ENCODE measurements at places on chromosomes 13 and 19. TPM values are rescaled to one million over a fixed set of nuclear protein-coding genes. Genes with fewer than 3 reads are reported as not detected.

- no peak for DNase-seq
Observed at GRCh38 chr19:17035842-17036424, 9.3 kb upstream of the CPAMD8 start.

PRSS57 gene
- total RNA-seq = not detected

GRCh38 chr13:109384491-109385241 lies 401.7 kb downstream of the IRS2 start:
- DNase-seq = peak; percentile 76

GJB2 gene
- total RNA-seq = not detected

CRX gene
- total RNA-seq = not detected

DNA sequence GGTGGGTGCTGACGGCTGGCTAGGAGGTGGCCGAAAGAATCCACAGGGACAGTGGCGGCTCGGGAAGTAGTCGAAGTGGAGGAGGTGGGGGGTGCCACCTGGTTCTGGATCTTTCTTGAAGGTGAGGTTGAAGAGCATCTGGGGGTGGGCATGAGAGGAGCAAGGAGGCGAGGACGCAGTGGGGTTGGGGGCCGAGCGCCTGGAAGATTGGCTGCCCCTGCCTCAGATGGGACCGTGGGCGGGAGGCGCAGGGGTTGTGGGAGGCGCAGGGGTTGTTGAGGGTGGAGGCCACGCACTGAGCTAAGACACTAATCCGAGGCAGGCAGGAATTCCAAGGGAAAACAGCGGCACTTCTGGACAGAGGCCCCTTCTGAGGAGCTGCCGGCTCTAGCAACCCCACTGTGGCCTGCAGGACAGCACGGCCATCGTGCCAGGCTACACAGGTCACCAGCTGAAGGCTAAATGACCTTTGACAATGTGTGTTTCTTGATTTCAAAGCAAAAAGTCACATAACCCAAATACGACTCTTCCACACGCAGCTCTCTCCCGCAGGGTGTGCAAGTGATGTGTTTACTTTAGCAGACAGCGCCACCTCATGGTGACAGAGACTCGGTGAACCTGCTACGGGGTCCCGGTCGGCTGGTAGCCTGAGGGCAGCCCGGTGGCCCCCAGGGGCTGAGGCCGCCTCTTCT lies 44.1 kb upstream of the RANBP3 start:
- peak; percentile 46 for DNase-seq

GRCh38 chr19:42989851-42990250 lies 36.4 kb downstream of the PSG11 start:
- no peak for DNase-seq

CEACAM1 gene
- total RNA-seq = not detected

VAV1 gene
- not detected for total RNA-seq

- no peak for DNase-seq
Observed at GRCh38 chr13:51298812-51299211, 40.7 kb upstream of the SERPINE3 start.

DNA sequence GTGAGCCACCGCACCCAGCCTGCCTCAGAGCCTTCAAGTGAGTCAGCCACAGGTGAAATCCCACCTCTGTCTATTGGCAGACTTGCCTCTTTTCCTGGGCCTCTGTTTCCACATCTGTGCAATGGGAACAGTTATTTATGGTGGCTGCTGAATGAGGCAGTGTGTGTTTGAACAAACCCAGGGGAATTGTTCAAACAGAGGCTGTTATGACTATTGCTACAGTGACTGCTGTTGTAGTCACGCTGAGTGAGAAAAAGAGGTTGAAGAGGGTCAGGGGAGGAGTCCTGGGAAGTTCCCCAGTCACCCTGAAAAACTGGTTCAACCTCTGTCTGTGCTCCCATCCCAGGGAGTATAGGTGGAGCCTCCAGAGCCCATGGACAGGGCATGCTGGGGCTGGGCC lies at the start of gene CEACAM19:
Gene CEACAM19 (plus strand): TSS at position 83 of the 400 bp plus-strand sequence. CDS start 450 bp downstream, outside the sequence.
- no peak for DNase-seq

GRCh38 chr13:103033999-103034398 lies 32.2 kb downstream of the SLC10A2 start:
- no peak for DNase-seq

- no peak for DNase-seq
Observed at GRCh38 chr19:55253842-55254624, 4.8 kb downstream of the PPP6R1 start.

SELENOV gene
- total RNA-seq = not detected

RABAC1 gene
- total RNA-seq = 259 TPM

- no peak for DNase-seq
Observed at GRCh38 chr19:48127561-48127960, 16.9 kb upstream of the PLA2G4C start.

DNA sequence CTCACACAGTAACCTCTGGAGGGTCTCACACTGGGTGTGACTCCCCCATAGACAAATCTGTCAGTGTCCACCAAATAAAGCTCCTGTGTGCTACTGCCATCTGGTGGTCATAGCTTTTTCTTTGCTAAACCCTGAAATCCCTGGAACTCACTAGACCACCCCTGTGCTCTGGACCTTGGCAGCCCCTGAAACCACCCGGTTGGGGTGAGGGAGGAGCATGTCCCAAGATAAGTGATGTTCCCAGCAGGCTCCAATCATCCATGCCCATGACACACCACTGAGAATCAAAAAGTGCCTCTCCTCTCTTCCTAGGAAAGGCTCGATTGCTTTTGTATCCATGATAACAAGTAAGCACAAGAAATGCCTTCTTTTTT lies 6.5 kb upstream of the HSD17B14 start:
- DNase-seq = peak; percentile 47

GRCh38 chr19:11451871-11452619 lies 16.6 kb downstream of the PRKCSH start:
- no peak for DNase-seq

- DNase-seq = no peak
Observed at GRCh38 chr13:113939129-113939943, 34.5 kb downstream of the C13orf46 start.

- DNase-seq = no peak
Observed at GRCh38 chr13:32297206-32297605, 18.0 kb downstream of the ZAR1L start.

DNA sequence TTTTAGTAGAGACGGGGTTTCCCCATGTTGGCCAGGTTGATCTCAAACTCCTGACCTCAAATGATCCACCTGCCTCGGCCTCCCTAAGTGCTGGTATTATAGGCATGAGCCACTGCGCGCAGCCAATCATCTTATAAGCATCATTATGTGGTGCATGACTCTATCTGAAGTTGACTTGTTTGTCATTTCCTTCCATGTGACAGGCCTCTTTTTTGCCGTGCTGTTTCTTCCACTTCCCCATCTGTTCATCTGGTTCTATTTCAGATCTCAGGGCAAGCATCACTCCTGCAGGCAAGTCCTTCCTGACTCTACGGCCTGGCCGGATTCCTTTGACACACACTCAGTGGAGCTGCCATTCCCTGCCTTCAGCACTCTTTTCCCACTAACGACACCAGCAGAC lies 15.2 kb downstream of the COL5A3 start:
- no peak for DNase-seq

- no peak for DNase-seq
Observed at GRCh38 chr13:27559719-27560118, 60.6 kb downstream of the LNX2 start.

SCGB2B2 gene
- total RNA-seq = not detected

GRCh38 chr19:17680230-17680722 lies 7.9 kb downstream of the UNC13A start:
- DNase-seq = peak; percentile 86

- DNase-seq = no peak
Observed at GRCh38 chr19:53057904-53058580, 13.5 kb downstream of the ERVV-2 start.

- peak; percentile 10 for DNase-seq
Observed at GRCh38 chr13:97849305-97849704, 104.2 kb upstream of the IPO5 start.

- no peak for DNase-seq
Observed at GRCh38 chr13:96984051-96984508, 10.2 kb downstream of the OXGR1 start.

- DNase-seq = no peak
Observed at GRCh38 chr13:36360903-36361302, 14.7 kb upstream of the SPART start.

GRCh38 chr13:113421673-113422270 lies 31.5 kb downstream of the ADPRHL1 start:
- DNase-seq = no peak

RPL18 gene
- 1,513 TPM for total RNA-seq

DNA sequence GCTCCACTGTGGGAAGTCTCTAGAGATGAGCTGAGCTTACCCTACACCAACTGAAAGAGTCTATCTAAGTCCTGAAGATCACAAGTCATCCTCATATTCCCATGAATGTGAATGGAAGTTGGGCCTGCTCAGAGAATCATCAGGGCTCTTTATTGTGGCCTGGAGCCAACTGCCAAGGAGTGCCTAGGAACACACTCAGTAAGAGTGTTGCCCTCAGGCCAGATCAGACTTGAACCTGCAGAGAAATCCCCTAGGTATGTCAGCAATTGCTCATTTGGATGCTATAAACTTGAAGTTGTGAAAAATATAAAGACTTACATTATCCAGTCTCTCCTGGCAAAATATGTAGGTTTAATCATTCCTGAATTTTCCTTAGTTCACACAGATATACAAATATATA lies 1070.2 kb downstream of the EFNB2 start:
- DNase-seq = no peak

GRCh38 chr13:111123649-111124048 lies 8.5 kb downstream of the ARHGEF7 start:
- no peak for DNase-seq

- DNase-seq = no peak
Observed at GRCh38 chr19:45786533-45786894, 4.2 kb upstream of the DMPK start.

GRCh38 chr13:105491345-105491744 lies 1044.1 kb downstream of the EFNB2 start:
- DNase-seq = no peak

ADGRE3 gene
- total RNA-seq = not detected

DNA sequence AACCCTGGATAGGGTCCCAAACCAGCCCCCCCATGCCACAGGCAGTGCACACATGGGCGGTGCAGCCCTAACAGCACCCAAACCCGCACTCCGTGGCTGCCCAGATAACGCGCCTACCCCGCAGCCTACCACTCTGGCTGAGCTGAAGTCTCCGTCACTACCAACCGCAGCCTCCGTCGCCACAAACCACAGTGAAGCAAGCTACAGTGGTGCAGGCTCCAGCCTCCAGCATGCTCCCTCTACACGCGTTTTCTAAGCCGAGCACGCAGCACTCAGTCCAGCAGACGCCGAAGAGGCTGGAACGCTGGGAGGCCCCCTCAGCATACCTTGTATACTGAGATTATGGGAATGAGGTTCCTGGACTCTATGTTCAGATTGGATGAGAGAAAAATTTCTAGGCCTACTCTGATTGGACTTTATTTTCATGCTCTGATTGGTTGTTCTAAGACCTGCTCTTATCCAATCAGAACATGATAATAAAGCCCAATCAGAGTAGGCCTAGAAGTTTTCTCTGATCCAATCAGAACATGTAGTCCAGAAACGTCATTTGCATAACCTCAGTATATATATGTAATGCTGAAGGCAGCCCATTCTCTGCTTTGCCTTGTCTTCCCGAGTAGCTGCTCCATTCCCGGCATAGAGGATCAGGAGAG lies 56.7 kb upstream of the C1QTNF9B start:
- no peak for DNase-seq

DNA sequence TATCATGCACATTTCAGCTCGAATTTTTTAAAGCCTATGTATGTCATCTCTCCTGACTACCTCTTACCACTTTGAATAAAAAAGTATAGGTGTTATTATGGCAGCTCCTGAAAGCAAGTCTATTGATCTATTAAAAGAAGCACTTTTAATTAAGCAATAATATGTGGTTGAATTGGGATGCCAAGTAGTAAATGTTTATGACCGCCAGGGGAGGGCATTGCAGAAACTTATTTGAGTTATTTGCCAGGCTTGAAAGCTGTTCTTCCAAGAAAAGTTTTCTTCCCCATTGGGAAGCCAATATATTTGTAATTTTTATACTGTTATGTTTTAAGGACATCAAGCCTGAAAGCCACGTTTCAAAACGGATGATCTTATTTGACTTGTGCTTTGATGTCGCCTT lies 88.1 kb upstream of the SOX21 start:
- DNase-seq = no peak

- peak; percentile 97 for DNase-seq
Observed at GRCh38 chr19:10120538-10121189, 965 bp upstream of the EIF3G start.

GRCh38 chr19:19447536-19448237 lies 42.2 kb downstream of the GATAD2A start:
- DNase-seq = no peak

PSG2 gene
- total RNA-seq = 1.4 TPM

DNA sequence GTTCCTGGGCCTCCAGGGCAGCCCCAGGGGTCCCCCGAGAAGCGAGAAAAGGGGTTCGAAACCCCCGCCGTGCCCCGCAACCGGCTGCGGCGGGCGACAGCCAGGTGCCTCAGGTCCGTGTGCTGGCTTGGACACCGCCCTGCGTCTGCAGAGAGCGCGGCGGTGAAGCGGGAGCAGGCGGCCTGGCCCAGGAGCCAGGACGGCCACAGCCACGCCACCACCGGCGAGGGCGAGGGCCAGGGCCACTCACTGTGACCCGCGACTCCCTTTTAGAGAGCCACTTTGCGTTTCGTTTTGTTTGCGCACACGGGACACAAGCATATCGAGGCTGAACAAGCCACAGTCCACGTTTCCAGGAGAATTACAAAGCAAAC lies 110.4 kb downstream of the CRYL1 start:
- no peak for DNase-seq

- DNase-seq = no peak
Observed at GRCh38 chr13:79171141-79172061, 234.7 kb downstream of the RBM26 start.

ZNF701 gene
- 7.0 TPM for total RNA-seq

DNA sequence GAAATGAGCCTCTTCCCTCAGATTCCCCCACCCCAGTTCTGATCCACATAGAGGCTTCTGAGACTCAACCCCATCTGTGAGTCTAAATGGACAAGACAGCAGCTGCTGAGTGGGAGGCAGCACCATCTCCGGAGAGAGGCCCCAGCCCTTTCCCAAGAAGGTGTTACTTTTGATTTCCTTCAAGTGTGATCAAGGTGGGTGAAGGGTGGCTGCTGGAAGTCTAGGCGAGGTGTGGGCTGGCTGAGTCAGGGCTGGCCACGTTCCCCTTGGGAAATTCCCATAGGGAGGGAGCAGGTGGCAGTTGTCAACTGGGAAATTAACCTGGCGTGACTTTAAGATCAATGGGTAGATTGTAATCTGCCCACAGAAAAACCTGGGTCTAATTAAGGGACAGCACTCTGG lies 148.0 kb downstream of the FOXO1 start:
- DNase-seq = no peak

GRCh38 chr13:44667943-44668342 lies 91.8 kb upstream of the TSC22D1 start:
- peak; percentile 45 for DNase-seq

- DNase-seq = no peak
Observed at GRCh38 chr13:46822551-46822950, 25.6 kb upstream of the ESD start.

PRR36 gene
- total RNA-seq = not detected

CACNG6 gene
- total RNA-seq = not detected

- no peak for DNase-seq
Observed at GRCh38 chr13:97148894-97149293, 73.2 kb upstream of the MBNL2 start.
